ENCODE measurements at places on chromosomes 13 and 19.

- DNase-seq, result no peak
Observed at GRCh38 chr19:35955881-35956634, 19.9 kb downstream of the LRFN3 start.

GRCh38 chr13:103099722-103100293 is 33.6 kb upstream of the SLC10A2 start:
- no peak for DNase-seq

- no peak for DNase-seq
Observed at GRCh38 chr19:18671303-18672043, 12.0 kb upstream of the CRTC1 start.

GRCh38 chr19:19111967-19112580 is 26.2 kb downstream of the TMEM161A start:
- DNase-seq, result no peak

GRCh38 chr13:91101381-91101780 is 246.1 kb upstream of the MIR17HG start:
- DNase-seq, result no peak

DNA sequence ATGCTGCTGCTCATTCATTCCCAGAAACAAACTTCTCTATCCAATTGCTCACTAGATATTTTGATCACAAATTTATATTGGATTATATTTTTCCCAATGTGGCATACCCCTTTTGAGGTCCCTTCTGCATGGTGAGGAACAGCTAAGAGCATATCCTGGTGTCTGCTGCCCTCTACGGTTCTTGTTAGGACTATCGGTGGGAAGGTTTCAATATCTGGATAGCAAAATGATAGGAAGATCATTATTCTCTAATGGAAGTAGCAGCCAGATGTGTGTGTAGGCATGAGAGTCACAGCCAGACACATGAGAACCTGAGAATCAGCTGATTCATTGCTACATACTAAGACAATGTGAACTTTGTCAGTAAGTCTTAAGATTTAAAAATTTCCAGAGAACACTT is 1422.4 kb upstream of the MIR17HG start:
- peak; percentile 12 for DNase-seq

DNA sequence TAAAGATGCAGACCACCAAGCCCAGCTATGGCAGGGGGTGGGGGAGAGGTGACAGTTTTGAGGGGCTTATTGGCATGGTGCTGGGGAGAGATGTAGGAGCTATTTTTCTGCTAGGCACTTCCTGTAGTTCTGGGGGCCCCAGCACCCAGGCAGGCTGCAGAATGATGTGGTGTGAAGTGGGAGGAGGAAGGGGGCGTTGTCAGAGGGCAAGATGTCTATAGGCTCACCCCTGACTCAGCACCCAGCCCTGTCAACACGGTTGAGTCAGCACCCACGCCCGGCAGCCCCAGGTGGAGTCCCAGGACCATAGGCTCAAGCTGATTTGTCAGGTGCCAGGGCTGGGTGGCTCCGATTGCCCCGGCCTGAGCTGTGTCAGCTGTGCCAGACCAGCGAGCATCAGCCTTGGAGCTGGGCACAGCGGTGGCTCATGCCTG is 5.8 kb downstream of the KLF2 start:
- no peak for DNase-seq

- no peak for DNase-seq
Observed at GRCh38 chr19:54804101-54804500, 691 bp downstream of the KIR2DL4 start.

- DNase-seq, result no peak
Observed at GRCh38 chr13:47945738-47946137, 55.3 kb downstream of the SUCLA2 start.

DNA sequence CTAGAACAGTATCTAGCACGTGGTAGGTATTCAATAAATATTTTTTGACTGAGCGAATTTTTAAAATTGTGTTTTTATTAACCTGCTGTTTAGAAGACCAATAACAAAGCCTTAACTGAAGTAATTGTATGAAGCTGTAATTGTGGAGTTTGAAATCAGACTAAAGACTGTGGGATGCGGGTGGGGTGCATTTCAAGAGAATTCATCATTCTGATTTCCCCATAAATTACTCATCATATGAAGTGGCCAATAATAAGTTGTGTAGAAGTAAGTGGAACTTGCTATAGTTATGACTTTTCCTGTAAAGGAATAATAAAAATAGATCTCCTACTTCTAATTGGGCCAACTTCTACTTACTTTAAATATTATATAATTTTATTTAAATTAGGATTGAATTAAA is 449.3 kb downstream of the PCDH9 start:
- DNase-seq, result no peak

DNA sequence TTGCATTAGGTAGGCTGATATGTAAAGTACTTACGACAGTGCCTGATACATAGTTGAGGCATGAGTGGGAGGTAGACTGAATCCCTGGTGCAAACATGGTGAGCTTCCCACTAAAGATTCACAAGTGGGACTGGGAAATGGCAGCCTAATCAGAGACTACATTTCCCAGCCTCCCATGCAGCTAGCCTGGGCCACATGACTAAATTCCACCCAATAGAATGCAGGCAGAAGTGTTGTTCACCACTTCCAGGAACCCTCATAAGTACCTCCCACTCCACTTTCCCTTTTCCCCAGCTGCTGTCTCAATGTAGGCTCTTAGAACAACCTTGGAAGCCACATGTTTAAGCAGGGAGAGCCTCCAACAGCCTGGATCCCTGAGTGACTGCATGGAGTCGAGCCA is 104.9 kb downstream of the CACNA1A start:
- DNase-seq, result no peak

GRCh38 chr13:48096670-48097069 is 1.8 kb upstream of the MED4 start:
- DNase-seq, result no peak

DNA sequence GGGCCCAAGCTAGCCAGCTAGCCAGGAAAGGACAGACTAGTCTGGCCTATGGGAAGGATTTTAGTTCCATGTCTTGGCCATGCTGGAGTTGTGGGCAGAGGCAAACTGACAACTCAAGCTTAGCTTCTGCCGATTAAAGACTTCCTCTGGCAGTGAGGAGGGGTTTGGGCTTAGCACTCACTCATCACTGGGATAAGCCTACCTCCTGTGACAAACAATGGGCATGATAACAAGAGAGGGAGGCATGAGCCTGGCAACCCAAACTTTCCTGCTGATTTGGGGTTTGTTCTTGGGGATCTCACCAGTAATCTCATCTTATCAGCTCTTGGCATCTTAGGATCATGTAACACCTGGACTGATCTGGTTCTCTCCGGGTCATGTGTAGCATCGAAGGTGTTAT is 83.6 kb downstream of the KL start:
- DNase-seq, result no peak

DNA sequence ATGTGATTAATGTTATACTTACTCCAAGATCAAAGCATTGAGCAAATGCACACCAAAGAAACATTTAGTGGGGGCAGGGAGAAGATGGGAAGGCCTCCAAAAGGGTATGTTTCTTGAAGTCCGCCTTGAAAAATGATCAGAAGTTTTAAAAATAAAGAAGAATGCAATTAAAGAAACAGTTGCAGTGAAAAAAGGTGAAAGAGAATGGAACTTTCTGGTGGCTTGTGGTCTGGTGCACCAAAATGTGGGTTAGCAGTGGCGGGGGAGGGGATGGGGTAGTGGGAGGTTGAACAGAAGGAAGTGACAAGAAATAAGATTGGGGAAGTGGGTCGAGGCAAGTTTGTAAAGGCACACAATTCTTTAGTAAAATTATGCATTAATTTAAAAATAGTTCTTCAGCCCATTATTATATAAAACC is 2.5 kb downstream of the LCP1 start:
- DNase-seq, result no peak

- DNase-seq, result no peak
Observed at GRCh38 chr19:343451-343931, 1.1 kb downstream of the MIER2 start.

DNA sequence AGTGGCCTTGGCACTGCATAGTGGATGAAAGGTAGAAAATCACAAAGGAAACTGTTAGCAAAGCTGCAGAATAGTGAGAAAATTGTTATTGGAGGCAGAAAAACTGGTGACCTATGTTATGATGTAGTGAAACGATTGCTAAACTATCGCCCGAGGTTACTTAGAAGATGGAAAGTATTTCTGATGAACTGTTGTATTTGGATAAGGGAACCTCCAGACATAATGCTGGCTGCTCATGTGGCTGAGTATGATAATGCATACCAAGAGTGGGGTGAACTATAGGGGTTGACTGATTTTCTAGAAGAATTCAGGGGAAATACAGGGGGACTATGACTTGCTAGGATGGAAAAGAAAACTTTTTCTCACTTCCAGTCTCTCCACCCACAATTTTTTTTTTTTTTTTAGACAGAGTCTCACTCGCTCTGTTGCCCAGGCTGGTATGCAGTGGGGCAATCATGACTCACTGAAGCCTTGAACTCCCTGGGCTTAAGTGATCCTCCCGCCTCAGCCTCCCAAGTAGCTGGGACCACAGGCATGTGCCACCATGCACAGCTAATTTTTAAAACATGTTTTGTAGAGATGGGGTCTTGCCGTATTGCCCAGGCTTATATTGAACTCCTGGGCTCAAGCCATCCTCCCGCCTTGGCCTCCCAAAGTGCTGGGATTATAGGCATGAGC is 4.4 kb upstream of the EID2 start:
- no peak for DNase-seq

DNA sequence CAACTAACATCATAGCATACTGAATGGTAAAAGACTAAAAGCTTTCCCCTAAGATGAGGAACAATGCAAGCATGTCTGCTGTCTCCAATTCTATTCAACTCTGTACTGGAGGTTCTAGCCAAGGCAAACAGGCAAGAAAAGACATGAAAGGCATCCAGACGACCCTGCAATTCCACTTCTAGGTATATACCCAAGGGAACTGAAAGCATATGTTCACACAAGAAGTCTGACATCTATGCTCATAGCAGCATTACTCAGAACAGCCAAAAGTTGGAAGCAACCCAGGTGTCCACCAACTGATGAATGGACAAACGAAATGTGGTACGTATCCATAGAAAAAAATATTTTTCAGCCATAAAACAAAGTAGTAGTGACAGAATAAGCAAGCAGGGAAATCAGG is 39.1 kb downstream of the PEPD start:
- no peak for DNase-seq

- no peak for DNase-seq
Observed at GRCh38 chr19:39209196-39209595, 5.1 kb upstream of the SYCN start.

DNA sequence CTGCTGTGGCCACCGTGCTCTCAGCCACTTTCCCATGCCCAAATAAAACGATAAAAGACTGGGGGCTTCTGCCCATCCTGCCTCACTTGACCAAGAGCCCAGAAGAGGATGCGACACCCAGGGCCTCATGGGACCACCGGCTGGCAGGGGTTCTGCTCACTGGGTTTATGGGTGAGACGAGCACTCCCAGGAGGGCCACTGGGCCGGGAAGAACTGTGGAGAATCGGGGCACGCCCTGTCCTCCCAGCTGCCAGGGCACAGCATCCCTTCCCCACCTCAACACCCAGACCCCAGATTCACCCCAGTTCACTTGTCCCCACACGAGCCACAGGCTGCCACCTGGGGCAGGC is 4.7 kb upstream of the F10 start:
- no peak for DNase-seq

GRCh38 chr13:98994896-98995295 is 17.0 kb upstream of the DOCK9 start:
- DNase-seq, result no peak

- DNase-seq, result no peak
Observed at GRCh38 chr13:94247890-94248289, 231.6 kb downstream of the DCT start.

- no peak for DNase-seq
Observed at GRCh38 chr13:41356786-41357185, 45.7 kb downstream of the NAA16 start.

GRCh38 chr13:35722458-35723052 is 246.1 kb upstream of the MAB21L1 start:
- no peak for DNase-seq

DNA sequence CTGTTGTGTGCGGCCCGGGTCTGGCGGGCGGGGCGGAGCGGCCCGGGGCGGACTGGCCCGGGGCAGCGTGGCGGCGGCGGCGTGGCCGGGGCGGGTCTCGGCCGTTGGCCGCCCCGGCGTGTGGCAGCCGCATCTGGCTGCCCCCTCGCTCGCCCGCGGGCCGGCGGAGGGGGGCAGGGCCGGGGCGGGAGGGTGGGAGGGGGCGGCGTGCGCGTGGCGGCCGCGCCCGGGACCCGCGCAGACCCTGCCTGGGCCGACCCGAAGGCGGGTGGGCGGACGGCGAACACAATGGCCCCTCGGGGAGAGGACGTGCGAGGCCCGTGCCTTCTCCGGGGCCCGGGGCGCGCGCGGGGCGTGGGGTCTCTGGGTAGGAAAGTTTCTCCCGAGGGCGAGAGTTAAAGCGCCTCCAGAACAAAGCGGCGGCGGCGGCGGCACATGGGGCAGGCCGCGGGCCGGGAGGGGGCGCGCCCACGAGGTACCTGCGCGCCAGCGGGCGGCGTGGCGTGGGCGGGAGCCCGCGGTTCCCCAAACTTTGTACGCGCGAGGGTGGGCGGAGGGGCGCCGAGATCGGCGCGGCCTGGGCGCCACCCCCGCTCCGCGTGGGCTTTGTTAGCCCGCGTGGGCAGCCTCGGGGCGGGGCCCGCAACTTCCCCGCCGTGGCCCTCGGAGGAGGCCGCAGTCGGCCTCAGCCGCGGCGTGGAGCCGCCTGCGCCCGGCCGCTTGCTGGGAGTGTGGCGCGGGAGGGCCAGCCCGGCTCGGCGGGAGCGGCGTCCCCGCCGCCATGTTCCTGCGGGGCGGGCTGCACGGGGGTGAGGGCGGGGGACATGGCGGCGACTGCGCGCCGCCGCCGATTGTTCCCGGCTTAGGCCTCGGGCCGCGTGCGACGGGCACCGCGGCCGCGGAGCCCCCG is 764 bp downstream of the MIR17HG start:
- DNase-seq, result peak; percentile 18

DNA sequence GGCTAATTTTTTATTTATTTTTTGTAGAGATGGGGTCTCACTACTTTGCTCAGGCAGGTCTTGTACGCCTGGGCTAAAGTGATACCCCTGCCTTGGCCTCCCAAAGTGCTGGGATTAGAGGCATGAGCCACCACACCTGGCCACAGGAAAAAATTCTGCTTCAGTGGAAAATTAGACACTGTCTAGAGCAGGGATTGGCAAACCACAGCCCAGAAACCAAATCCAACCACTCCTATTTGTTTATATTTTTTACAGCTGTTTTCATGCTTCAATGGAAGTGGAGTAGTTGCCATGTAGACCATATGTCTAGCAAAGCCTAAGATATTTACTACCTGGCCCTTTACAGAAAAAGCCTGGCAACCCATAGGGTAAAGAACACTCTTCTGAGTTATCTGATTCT is 123.7 kb upstream of the MRI1 start:
- no peak for DNase-seq
